ENCODE measurements at places on chromosomes 4 and X. TPM values are rescaled to one million over a fixed set of nuclear protein-coding genes. Genes with fewer than 3 reads are reported as not detected.

Gene GAGE12F
- not detected for total RNA-seq

DNA sequence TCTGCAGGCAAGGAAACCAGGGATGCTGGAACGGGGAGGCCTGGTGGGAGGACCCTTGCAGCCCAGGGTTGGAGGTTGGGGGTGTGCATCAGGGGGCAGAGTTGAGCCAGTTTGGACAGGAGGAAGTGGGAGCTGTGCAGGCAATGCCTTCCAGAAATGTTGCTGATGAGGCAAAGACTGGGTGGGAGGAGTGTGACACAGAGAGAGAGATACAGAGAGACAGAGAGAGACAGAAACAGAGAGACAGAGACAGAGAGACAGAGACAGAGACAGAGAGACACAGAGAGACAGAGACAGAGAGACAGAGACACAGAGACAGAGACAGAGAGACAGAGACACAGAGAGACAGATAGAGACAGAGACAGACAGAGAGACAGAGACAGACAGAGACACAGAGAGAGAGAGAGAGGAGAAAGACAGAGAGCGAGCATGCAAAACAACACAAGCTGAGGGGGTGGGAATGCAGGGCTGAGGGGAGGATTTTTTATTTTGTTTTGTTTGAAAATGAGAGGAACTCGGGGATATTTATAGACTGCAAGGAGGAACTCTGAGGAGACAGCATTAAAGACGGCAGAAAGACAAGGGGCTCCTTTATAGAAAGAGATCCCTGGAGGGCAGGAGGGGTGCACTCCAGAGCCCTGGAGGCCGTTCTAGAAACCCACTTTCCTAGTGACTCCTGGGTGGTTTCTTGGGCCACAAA lies 1.9 kb upstream of the HAUS3 start:
- DNase-seq, result no peak

DNA sequence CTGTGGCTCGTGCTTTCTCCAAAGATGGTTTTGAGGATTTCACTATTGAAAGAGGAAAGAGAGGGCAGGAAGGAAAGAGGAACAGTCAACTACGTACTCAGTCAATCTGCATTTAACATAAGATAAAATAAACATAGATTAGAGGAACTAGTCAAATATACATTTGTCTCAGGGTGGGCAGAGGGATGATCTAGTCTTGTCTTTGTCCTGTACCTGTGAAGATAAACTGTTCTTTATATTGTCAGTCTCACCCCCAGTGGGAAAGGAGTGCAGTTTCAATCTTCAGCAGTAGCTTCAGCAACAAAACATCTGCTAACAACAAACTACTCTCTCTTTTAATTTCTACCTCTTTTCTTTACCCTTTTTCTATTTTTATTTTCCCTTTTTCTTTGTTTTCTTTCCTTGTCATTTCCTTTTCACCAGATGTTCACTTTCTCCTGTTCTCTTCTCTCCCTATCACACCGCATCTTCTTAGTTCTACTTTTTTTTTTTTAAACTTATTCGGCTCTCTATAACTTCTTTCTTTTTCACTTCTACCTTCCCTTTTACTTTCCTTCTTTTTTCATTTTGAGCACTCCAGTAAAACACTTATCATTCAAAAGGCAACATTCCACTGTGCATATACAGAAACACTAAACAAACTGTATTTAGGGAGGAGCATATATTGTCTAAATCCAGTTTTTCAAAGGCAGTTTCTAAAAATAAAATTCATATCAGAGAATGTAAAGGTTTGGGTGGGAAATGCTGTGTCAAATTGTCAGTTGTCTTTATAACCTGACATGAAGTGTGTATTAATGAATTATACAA lies 51.4 kb upstream of the GUCY1A1 start:
- DNase-seq, result no peak

DNA sequence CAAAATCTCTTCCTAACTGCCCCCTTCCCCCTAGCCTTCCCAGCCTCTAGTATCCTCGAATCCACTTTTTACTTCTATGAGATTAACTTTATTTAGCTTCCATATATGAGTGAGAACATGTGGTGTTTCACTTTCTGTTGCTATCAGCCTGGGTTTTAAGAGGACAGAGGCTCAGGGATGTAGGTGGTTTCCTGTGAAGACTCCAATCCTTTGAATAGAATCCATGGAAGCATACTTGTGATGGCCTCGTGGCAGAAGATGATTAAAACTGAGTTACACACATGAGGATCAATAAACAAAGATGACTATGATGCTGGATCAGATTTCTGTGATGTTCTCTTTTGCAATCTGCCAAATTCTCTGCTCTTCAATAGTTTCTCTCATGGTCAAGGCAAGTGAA lies 29.8 kb downstream of the CD99L2 start:
- DNase-seq, result no peak

DNA sequence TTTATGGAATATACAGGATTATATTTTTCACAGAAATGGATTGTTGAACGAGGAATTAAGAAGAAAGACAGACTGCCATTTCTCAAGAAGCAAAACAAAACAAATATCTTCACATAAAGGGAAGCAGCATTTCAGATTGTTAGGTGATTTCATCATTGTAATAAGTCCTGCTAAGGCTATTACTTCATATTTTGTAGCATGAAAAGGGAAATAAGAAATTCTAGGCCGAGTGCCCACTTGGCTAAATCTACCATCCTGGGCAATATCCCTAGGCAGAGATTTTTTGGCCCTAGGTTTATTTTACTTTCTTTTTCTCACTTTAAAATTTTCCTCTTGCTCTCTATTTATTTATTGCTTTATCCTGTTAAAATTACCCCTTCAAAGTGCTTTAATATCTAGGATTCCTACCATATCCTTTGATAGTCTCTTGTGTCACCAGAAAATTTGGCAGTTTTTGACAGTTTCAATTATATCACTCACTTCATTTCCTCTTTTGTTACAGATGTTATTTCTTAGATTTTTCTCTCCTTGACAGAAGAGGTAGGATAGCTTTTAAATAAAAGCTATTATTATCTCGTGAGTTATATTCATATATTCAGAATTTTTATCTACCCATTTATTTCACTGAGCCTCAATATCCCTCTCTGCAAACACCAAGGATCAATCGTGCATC lies 142.3 kb downstream of the PDGFC start:
- DNase-seq, result no peak

DNA sequence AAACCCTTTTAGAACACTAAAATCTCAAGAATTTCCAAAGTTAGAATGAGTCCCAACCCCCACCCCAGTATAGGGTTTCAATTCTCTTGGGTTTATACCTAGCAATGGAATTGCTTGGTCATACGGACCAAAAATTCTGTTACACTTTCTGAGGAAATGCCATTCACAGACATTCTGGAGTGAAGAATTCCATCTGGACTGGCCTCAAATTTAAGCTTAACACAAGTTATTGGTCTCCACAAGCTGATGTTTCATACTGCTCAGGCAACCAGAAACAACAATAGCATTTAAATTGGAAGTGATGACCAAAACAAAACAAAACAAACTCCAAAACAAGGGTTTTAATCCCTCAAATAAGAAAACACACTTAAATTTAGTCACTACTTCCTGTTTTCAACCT lies 51.1 kb downstream of the GPC4 start:
- no peak for DNase-seq

Gene TMEM47
- total RNA-seq, result not detected

Gene SASH3
- total RNA-seq, result 82.7 TPM

GRCh38 chrX:41090568-41091238 lies 5.5 kb downstream of the USP9X start:
- no peak for DNase-seq

DNA sequence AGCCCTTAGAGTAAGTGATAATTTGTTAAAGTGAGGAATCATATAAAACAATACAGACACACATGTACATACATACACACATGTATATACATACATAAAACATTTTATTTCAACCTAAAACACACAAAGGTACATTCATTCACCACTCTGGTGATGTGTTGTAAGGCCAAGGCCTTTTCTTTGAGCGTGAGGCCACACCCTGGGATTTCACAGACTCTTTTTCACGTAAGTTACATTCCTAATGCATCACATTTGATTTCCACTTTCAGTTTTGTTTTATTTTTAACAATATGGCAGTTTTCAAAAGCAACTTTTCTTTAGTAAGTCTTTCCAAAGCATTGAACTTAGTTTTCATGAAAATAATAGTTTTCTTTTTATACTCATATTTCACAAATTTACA lies 170.7 kb downstream of the COL4A6 start:
- no peak for DNase-seq

GRCh38 chrX:13250826-13251580 lies 68.8 kb downstream of the ATXN3L start:
- no peak for DNase-seq

GRCh38 chrX:108437349-108438109 lies 693 bp downstream of the COL4A6 start:
- DNase-seq, result no peak

Gene TNIP2
- total RNA-seq, result 75.5 TPM

- DNase-seq, result no peak
These were observed 95.8 kb downstream of the SORBS2 start for GRCh38 chr4:185716141-185716551.

DNA sequence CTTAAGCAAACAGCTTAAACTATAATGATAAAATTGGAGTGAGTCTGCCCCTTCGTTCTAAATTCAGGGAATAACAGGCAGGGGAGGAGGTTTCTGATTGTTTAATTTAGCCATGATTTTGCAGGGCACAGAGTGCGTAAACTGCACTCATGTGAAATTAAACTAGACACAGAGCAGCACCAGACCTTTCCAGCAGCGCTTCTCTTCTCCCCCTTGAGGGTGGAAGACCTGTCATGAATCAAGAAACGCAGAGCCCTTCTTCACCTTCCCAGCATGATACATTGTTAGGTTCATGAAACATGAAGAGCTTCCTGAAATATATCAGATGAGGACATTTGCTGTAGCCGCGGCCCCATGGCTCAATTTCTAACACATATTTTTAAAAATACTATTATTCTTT lies 63.1 kb downstream of the FAM114A1 start:
- DNase-seq, result no peak

GRCh38 chrX:11665168-11666111 lies at the start of gene ARHGAP6:
ARHGAP6 (minus strand) TSS chrX:11665920; CDS start chrX:11664828, 1,092 bp downstream.
- no peak for DNase-seq

- DNase-seq, result no peak
These were observed 32.9 kb upstream of the PDGFC start for GRCh38 chr4:157004279-157005161.

Gene PRSS12
- total RNA-seq, result 0.30 TPM

DNA sequence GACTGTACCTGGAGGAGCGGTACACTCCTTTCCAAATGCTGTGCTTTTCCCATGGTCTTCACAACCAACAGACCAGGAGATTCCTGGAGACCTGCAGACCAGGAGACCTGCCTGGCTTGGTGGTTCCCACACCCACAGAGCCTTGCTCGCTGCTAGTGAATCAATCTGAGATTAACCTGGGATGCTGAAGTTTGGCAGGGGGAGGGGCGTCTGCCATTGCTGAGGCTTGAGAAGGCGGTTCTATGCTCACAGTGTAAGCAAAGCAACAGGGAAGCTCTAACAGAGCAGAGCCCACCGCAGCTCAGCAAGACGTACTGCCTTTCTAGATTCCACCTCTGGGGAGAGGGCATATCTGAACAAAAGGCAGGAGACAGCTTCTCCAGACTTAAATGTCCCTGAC lies 34.5 kb upstream of the FAAH2 start:
- no peak for DNase-seq

- no peak for DNase-seq
These were observed at the start of gene TMPRSS11E for GRCh38 chr4:68447201-68447600. TMPRSS11E (plus strand) TSS chr4:68447463; CDS start chr4:68447513, 50 bp downstream.

DNA sequence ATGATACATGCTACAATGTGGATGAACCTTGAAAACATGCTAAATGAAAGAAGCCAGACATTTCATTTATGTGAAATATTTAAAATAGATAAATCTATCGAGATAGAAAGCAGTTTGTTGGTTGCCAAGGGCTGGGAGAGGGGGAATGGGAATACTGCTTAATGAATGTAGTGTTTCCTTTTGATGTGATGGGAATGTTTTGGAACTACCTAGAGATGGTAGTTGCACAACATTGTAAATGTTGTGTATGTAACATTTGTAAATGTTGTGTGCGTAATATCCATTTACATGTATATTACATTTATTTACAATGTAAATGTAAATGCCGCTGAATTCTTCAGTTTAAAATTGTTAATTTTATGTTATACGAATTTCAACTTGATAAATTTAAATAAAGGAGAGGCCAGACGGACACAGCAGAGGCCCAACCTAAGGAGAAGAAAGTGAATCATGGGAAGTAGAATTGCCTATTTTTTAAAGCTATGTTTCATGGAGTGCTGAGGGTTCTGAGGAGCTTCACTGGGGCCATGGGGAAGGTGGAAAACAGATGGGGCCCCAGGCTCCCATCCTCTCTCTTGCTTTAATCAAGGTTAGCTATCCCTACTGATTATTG lies 60.0 kb upstream of the TEX13D start:
- DNase-seq, result no peak

DNA sequence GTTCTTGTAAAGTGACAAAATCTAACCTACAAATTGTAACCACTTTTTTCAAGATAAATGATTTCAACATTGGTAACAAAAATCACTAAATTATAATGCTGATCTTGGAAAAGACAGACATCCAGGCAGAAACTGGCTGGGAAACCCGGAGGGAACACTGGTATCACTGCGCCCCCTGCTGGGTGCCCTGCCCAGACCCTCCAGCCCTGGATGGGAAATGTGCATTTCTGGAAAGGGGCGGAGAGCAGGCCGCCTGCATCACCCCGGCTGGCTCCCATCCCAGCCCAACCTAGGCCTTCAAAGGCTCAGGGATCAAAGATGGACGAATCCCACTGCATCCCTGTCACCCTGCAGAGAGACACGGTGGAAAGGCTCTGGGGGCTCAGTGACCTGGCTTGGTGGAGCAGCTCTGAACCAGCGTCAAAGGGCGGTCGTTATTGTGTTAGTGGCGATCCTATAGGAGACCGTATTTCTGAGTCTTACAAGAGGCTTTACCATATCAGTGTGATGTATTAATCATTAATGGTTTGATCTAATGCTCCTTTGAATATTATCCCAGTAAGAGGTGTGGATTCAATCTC lies 37.3 kb downstream of the ACOX3 start:
- no peak for DNase-seq

DNA sequence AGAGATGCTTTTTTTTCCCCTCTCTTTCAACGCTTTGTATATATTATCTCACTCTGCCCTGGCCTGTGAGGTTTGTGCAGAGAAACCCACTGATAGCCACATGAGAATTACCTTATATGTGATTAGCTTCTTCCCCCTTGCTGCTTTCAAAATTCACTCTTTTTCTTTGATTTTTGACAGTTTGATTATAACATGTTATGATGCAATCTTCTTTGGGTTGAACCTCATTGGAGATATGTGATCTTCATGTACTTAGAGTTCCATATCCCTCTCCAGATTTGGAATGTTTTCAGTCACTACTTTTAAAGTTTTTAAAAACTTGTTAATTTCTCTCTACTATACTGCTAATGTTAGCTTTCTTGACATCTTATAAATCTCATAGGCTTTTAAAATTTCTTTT lies 479.5 kb upstream of the AGA start:
- DNase-seq, result no peak

GRCh38 chr4:123597586-123597985 lies 201.0 kb downstream of the SPRY1 start:
- DNase-seq, result no peak

- no peak for DNase-seq
These were observed 75.6 kb downstream of the CCNG2 start for GRCh38 chr4:77232653-77233052.

All from activated naive CD4-positive, alpha-beta T cell treated with anti-CD3 and anti-CD28 coated beads, Interleukin-2, amount 50 U/mL, for 72 hours (primary cell).